Activated T-helper 1 cell treated with anti-CD3 and anti-CD28 coated beads, Interleukin-2, amount 50 U/mL, for 16 hours (primary cell): ENCODE measurements at places on chromosomes 4 and X.

DNA sequence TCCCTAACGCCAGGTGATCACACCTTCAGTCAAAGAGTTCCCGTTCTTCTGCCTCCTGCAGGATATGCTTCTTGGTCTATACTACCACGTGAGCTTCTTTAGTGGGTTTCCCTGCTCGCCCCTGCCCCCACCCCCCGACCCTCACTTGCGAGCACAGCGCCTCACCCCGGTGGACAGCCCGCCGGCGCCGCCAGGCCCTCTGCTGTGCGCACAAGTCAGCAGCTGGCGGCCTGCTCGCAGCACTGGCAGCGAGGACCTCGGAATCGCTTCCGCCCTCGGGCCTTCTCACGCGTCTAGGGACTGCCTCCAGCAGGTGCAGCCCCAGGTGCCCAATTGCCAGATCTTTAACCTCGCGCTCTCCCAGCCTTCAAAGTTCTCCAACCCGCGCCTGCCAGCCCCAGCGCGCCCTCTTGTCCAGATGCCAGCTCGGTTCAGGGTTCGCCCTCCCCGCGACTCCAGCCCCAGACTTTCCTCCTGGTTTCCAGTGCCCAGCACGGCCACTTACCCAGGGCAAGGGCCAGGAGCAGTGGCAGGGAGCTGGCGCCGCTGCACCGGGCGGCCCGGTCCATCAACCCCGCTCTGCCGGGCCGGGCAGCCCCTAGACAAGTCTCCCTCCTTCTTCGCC lies 454 bp downstream of the BTC start:
- no peak for DNase-seq

DNA sequence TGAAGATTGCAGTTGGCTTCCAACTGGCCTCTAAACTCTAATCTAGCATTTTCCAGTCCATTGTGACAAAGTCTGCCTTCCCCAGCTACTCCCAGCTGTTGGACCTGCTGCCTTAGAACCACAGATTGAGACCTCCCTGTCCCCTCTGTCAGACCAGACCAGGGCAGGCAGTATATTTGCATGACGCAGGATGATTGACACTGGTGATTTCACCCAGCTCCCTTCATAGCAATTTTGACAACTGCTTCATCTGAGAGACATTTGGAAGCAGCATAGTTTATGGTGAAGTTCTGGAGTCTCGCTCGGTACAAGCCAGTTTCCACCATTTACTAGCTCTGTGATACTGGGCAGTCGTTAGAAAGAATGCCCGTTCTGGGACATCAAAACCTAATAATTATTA lies 2.5 kb downstream of the CYP4V2 start:
- DNase-seq: no peak

DNA sequence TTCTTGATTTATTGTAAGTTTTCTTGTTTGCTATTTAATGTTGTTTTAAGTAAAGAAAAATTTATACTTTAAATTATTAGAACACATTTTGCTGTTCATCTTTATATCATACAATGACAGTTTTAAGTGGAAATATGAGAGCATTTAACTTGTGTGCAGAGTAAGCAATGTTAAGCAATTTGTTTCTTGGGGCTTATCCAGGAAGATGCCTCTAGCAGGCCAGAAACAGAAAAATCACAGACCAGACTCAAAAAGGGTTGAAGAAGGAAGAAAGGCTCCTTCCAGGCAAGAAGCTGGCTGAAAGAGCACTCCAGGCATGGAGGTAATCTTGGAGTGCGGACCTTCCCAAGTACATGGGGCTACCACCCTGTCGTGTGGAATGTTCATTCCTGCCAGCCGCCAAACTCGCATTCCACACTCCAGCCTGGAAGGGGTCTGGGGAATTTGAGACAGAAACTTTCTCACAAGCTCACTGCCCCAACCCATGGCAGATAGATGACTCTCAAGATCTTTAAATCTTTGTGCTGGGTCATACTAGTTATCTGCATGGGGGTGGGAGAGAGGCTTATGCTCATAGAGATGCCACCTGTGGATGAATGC lies 1521.3 kb upstream of the AGA start:
- no peak for DNase-seq

DNA sequence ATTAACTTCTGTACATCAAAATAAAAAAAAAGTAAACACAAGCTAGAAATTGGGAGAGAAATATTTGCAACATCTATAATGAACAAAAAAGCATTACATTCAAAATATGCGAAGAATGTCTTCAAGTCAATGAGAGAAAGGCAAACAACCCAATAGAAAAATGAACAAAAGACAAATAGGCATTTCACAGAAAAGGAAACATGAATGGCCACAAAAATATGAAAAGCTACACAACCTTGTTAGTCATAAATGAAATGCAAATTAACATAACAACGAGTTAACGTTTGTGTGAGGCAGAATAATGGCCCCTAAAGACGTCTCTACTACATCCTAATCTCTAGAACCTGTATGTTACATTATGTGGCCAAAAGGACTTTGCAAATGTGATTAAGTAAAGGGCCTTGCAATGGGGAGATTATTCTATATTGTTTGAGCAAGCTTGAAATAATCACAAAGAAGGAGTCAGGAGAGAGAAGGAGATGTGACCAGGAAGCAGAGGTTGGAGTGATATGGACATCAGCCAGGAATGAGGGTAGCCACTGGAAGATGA lies 86.8 kb downstream of the WDFY3 start:
- DNase-seq: no peak

DNA sequence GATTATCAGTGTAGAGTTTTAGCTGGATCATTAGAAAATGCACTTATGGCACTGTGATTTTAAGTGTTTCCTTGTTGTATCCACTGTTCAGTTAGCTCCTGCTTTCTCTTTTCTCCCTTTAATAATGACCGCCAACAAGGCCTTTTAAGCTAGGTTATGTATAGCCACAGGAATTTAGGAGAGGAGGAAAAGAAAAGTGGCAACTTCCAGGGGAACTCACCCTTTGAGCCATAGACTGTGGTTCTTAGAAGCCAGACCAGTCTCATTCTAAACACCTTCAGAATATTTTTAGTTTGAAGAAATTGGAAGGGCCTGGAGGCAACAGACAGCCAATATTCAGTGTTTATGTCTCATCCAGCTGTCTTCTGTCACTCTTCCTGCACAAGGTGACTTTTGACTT lies 6.1 kb downstream of the FGF2 start:
- DNase-seq: no peak

GRCh38 chrX:3699821-3700381 lies 13.5 kb downstream of the PRKX start:
- no peak for DNase-seq

GRCh38 chrX:119636419-119636818 lies 30.2 kb upstream of the NKRF start:
- no peak for DNase-seq

DNA sequence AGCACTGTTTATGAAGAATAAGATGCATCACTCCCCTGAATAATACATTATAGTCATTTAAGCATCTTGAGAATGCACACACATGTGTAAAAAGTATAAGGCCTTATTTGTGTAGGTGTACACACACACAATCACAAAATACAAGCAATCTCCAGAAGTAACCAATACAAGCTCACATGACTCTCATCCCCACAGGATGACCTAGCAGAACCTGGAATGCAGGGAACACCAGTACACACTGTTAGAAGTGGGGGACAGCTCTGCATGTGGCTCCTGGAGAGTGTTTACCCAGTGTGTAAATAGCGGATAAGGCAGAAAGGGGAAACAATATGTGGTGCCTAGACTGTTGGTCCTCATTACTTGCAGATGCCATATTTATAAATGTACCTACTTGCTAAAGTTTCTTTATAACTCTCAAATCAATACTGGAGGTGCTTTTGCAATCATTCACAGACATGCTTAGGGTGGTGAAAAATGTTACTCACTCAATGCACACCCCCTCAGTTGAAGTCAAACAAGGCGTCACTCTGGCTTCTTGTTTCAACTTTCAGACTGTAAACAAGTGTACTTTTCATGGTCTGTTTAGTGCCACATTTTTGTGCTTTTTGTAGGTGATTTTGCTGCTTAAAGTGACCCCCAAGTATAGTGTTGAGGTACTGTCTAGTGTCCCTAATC lies 73.1 kb downstream of the MAGEB17 start:
- DNase-seq: no peak

- no peak for DNase-seq
Measured at GRCh38 chr4:41384992-41385391, 128.3 kb downstream of the UCHL1 start.

GRCh38 chr4:186029571-186030398 lies 39.2 kb upstream of the TLR3 start:
- no peak for DNase-seq

- no peak for DNase-seq
Measured at GRCh38 chr4:169899295-169899694, 126.9 kb downstream of the MFAP3L start.

DNA sequence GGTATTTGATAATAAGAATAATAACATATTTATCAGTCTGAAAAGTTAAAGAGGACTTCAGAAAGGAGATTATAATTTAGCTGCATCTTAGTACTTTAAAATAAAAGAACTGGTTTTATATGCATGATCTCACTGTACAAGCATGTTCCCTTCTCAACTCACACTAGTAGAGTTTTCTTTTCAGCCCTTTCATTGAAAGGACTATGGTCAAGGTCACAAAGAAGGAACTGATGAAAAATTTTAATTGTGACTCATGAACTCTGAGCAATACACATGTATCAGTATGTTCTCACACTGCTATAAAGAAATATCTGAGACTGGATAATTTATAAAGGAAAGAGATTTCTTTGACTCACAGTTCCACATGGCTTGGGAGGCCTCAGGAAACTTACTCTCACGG lies 73.7 kb upstream of the NDST4 start:
- DNase-seq: no peak

GRCh38 chr4:75514949-75515612 lies 808 bp downstream of the THAP6 start:
- DNase-seq: no peak

GRCh38 chrX:142036116-142036515 lies 132.4 kb downstream of the MAGEC1 start:
- DNase-seq: no peak

DNA sequence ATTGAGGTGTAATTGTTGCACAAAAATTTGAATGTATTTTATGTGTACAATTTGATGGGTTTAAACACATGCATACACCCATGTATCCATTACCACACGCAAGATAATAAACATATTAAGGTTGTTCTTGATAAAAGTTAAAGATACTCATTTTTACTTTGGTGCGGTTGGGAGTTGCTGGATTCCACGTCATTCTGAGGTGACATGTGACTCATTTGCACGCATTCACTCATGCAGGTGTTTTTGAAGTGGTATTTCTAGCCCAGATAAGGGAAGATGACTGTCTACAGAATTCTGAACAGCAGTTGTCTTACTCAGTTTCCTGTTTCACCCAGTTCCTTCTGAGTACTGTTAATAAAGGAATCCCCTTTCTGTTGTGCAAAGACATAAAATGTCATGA lies 142.0 kb downstream of the RTL3 start:
- no peak for DNase-seq

GRCh38 chr4:1856943-1857699 lies 1.2 kb upstream of the LETM1 start:
- no peak for DNase-seq

DNA sequence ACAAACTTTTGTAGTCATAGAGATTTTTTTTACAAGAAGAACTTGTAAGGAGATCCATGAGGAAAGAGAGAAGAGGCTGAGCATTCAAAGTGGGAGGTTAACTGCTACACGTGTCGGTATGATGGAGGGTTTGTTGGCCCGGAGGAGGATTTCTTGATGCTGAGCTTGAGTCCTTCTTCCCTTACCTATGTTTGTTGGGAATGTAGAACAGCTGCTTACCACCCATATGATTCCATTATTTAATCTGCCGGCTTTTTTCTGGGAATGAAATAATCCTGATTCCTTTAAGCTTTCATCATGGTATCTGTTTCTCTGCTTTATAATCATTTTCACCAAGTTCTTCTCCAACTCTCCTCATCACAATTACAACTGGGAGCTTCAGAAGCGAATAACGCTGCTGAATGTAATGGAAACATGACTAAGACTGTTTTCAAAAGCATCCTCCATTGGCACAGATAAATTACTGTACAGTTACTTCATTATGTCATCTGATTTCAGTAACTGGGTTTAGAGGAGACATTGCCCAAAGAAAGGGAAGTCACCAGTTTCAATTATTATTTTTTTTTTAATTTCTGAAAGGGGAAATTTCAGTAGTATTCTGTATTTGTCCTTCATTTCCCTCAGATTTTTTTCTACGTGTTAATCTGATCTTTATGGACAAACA lies 420.6 kb downstream of the SPRY1 start:
- DNase-seq: no peak

DNA sequence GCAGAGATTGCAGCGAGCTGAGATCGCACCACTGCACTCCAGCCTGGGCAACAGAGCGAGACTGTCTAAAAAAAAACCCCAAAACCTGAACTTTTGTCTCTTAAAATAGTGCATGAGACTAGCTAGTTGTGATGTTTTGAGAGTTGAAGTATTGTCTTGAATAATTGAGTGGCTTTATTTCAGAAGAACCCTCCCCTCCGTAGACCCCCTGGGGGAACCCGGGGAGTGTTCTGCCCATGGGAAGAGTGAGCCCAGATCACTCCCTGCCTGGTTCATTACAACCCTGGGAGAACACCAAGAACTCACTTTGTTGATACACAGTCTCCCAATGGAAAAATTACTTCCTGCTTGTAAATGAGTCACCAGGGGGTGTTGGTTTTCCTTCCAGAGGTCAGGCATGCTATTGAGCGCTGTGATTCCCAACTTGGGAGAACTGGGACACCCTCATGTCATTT lies 65.3 kb upstream of the SHISA3 start:
- no peak for DNase-seq

DNA sequence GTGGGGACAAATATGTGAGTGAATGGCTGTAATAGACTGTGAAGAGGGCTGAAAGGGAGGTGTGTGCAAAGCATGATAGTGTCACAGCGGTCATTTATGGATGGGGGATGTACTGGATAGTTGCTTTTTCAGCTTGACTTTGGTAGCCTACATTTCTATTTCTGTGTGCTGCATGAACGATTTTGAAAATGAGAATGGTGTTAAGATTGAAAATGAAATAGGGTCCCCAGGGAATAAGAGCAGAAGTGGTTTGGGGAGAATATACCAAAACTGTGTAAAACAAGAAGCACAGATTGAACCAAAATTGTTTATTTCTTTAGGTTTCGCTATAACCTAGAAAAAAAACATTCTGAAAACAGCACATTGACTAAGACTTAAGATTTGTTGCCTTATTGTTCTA lies 58.8 kb upstream of the CLNK start:
- no peak for DNase-seq
